NCI-H1105 treated with DMSO at 0.1 percent for 48 hours (cell line): ENCODE measurements at places on chromosomes 2 and 18.
A peak's percentile ranks its signal among the peaks of the same experiment; 100 is the strongest.

DNA sequence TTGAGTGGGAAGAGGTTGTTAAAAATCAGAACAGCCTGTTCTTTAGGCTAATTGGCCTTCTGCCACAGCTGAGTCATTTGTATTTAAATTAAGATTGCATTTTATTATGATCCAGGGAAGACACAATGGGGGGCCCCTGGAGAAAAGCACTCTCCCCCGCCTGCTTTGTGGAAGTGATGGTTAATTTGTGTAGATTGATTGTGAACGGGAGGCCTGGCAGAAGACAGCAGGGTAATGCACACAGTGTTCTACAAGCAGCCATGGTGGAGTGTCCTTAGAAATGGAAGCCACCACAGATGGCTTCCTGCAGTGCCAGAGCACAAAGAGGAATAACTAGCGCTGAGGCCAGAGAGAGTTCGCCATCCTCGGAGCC is 19.6 kb downstream of the RAMP1 start:
- no peak for DNase-seq

- peak; percentile 22 for DNase-seq
These were observed 161.8 kb downstream of the SOCS6 start for GRCh38 chr18:70450426-70451253.

- no peak for DNase-seq
These were observed 14.2 kb downstream of the ESPNL start for GRCh38 chr2:238114331-238114841.

GRCh38 chr2:96909611-96910021 is 39.7 kb upstream of the SEMA4C start:
- no peak for DNase-seq

DNA sequence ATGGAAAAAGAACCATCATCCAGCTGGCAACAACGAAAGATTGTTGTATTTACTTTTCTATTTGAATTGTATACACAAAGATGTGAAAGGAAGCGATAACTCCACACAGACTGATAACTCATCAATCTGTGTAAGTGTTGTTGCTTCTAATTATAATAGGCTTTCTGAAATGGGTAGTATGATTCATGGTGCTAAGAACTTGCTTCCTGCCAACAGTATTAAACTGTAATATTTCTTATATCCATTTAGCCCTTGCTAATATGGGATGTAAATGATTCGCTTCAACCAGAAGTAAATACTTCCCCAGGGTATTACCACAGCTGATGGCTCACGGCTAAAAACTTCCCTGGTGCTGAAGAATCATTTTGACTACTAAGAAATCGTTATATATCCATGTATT is 70.2 kb downstream of the TMEM163 start:
- no peak for DNase-seq

DNA sequence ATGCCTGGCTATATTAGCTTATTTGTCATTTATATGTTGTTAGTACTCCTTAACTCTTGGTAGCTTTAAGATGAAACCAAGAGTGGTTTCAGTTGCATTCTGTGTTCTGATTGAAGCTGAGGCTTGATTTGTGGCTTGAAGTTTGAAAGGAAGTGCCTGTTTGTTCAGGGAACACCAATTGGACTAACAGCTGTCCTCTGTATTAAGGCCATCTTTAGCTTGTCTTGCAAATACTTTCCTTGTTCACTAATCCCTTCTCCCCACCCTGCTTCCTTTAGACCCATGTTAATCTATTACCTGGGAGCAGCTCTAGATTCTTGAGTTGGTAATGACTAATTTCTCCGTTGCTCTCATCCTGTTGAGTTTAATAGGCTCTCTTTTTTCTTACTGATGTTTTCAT is 13.4 kb downstream of the ITGA6 start:
- no peak for DNase-seq

GRCh38 chr2:47002480-47003381 is 87.1 kb upstream of the MCFD2 start:
- no peak for DNase-seq

DNA sequence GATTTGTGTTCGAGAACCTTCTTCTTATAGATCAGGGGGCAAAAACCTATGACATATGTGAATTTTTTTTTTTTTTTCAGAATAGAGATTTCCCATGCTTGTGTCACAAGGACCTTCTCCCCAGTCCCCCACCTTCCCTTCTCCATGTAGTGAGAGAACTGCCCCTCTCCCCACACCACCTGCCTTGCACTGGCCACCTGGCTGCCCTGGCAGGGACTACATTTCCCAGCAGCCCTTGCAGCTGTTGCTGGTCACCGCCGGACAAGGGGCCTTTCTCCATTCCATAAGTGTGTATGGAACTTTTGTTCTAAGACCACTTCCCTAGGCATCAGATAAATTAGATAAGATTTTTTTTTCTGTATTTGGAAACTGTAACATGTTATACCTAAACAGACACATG is 22.2 kb downstream of the MBP start:
- DNase-seq, result no peak

DNA sequence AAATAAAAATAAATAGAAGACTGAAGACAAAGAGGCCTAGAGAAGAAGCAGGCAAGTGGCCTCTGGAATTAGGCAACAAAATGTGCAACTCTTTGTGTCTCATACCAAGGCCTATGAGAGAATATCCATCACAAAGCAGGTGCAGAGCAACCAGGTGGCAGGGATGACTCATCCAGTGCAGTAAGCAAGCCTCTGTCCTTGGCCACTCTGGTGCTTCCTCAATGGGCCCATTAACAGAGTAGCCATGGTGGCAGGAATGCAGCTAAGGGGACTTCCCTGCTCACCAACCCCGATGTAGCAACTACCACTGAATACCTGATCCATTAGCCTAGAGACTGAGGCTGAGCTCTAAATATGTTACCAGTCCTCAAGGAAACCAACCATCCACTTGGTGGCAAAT is 11.0 kb upstream of the EPG5 start:
- no peak for DNase-seq

GRCh38 chr2:107685421-107685986 is 141.2 kb upstream of the RGPD4 start:
- no peak for DNase-seq

GRCh38 chr2:241036397-241036963 is 38.1 kb downstream of the SNED1 start:
- DNase-seq, result peak; percentile 52

- no peak for DNase-seq
These were observed 23.7 kb upstream of the DSG1 start for GRCh38 chr18:31294199-31294747.

DNA sequence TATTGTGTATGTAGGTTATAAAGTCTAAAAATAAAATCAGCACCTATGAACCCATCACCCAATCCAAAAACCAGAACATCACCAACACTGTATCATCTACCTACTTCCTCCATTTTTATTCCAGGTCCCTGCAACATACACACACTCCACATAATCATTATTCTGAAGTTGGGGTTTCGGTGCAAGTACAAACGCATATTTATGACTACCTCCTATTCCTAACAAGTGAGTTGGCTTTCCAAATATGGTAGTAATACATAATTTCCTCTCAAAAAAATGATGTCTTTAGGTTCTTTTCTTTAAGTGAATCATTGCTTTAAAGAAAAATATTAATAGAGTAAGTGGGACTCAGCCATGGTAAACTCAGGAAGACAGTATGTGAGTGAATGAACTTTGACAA is 3.3 kb downstream of the ACVR1 start:
- DNase-seq, result no peak

DNA sequence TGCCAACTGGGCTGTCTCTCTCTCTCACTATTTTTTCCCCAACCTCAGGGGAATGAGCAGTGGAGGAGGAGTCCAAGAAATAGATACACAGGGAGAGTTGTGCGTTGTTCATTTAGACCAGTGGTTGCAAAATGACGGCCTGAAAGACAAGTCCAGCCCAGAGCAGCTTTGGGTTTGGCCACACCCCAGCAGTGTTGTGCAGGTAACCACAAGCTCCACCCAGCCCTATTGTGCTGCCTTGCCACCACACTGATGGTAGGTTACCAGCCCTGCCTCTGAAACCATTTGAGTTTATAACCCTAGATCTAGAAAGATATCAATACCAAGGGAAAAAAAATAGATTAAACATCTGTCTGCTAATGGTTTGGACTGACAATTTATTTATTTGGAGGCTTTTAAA is 144.3 kb downstream of the CMPK2 start:
- no peak for DNase-seq

- no peak for DNase-seq
These were observed 46.6 kb downstream of the HS6ST1 start for GRCh38 chr2:128271911-128272600.

GRCh38 chr2:138026111-138027020 is 62.1 kb downstream of the HNMT start:
- DNase-seq, result no peak

DNA sequence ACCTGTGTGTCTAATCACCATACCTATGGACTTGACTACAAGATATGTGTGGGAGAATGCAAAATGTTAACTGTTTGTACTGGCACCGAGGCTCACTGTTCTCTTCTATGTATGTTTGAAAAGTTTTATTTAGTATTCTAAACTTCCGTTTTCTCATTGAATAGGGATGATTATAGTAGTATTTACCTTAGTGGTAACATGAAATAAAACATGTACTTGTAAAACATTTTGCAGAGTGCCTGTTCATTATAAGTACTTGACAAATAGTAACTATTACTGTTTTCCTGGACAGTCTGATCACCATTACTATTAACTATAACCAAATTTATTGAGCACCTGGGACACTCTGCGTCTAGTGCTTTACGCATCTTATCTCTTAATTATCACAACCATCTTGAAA is 24.8 kb downstream of the DDX1 start:
- no peak for DNase-seq

DNA sequence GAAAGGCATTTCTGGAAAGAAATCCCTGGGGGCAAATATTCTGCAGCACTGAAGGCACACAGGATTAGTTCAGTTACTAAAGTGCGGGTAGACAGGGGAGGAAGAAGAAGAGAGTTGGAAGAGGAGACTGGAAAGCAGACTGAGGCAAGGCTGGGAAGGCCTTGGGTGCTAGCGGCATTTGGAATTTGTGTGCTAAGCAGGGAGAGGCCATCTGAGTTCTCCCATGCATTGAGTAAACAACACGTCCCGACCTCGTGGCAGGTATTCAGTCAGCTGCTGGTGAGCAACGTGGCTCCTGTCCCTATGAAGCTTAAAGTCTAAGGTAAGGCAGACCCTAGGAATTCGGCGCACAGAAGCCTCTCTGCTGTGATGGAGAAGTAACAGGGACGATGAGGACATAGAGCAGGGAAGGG is 30.7 kb downstream of the ATP8B1 start:
- DNase-seq, result no peak

DNA sequence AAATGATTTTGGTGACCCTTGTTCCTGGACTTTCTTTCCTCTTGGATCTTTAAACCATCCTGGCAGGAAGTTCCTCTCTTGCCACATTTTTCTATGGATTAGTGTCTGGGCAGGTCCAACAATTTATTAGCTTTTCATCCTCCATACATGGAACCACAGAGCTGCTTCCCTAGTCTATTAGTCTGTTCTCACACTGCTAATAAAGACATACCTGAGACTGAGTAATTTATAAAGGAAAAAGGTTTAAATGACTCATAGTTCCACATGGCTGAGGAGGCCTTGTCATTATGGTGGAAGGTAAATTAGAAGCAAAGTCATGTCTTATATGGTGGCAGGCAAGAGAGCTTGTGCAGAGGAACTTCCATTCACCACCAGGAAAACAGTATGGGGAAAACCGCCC is 122.9 kb downstream of the DDX1 start:
- DNase-seq, result no peak

DNA sequence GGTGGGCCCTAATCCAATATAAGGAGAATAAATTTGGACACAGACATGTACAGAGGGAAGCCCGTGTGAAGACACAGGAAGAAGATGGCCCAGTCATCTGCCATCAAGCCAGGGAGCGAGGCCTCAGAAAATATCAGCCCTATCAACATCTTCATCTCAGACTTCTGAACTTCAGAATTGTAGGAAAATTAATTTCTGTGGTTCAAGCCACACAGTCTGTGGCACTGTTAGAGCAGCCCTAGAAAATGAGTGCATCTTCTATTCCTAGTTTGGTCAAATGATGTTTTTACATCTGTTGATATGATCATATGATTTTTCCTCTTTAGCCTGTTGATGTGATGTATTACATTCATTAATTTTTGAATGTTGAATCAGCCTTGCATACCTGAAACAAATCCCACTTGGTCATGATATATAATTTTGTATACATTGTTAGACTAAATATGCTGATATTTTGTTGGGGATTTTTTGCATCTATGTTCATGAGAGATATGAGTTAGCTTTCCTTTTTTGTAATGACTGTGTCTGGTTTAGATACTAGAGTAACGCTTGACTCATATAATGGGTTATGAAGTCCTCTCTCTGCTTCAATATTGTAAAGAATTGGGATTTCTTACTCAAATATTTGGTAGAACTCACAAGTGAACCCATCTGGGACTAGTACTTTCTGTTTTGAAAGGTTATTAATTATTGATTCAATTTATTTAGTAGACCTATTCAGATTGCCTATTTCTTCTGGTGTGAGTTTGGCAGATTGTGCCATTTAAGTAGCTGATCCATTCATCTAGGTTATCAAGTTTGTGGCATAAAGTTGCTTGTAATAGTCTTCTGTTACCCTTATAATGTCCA is 451.4 kb downstream of the EIPR1 start:
- no peak for DNase-seq

GRCh38 chr2:220499225-220499624 is 871.8 kb downstream of the SLC4A3 start:
- no peak for DNase-seq

GRCh38 chr2:96959406-96960110 is 26.8 kb downstream of the FAM178B start:
- no peak for DNase-seq

- DNase-seq, result no peak
These were observed 40.8 kb downstream of the ZEB2 start for GRCh38 chr2:144479138-144479537.

- no peak for DNase-seq
These were observed 8.6 kb upstream of the PLEKHM3 start for GRCh38 chr2:208033701-208034502.

DNA sequence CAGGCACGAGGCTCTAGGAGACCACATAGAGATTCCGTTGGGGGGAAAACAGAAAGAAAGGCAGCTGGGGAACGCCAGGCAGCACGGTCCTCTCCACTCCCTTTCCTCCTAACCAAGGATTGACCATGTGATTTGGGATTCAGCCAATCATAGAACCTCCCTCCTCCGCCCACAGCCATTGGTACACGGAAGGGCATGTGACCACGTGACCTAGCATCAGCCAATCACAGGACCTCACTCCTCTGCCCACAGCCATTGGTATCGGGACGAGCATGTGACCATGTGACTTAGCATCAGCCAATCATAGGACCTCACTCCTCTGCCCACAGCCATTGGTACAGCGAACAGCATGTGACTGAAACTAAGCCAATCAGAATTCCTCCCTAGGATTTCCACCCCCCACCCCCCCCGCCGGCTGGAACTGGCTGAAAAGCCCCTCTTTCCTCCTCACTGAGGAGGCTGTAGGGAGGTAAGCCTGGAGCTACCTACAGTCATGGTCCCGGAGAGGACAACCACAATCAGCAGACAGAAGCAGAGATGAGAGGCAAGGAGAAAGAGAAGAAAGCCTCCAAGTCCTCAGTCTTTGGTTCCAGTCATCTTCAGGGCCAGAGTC is 7.6 kb downstream of the SERPINE2 start:
- DNase-seq, result no peak
